GM04503 (cell line): ENCODE measurements at places on chromosomes 5 and 9.

- no peak for DNase-seq
Observed at GRCh38 chr5:10489810-10490426, 48.2 kb downstream of the ROPN1L start.

DNA sequence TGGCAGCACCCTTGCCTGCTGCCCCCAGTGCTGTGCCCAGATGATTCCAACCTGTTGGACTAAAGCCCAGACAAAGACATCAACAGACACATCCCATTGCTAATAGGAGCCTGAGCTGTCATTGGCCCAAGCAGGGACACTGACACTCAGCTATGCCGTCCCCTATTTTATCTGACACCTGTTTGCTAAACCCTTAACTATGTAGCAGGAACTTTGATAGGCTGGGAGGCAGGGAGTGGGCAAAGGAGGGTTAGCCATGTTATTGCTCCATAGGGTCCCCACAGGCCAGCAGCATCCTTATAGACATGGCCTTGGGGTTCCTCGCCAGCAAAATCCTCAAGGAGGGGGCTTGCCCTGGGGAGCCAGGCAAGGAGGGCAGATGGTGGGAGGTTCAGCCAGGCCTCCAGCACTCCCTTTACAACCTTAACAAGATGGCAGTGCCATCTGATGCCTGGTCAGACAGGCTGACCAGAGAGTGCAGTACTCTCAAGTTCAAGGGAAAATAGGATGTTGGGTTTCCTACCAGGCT lies 50.4 kb upstream of the CDKN2AIPNL start:
- DNase-seq = no peak

DNA sequence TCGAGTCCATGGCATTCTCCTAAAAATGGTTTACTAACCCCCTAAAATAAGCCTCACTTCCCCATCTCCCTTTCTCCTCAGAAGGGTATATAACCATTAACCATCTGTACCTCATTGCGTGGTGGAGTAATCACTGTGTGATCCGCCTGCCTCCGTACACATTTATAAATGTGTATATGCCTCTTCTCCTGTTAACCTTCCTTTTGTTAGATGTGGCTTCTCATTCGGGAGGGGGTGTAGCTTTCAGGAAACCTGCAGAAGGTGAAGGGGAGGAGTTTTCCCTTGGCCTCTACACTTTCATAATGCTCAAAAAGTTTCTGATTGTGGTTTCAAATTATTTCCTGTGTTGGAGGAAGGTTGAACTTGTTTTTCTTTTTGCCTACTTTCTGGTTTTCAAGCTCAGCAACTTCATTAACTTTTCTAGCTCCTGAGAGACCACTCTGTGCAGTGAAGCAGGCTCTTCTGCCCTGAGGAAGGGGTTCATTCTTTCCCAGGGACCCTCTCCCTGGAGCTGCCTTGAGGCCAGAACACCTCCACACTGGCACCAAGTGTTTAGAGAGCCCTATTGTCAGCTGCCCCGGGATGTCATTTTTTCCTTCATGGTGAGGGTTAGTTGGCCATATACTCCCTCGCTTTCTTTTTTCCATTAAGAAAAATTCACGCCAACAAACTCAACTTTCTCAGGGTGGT lies 46.9 kb downstream of the RASGRF2 start:
- DNase-seq = no peak

GRCh38 chr5:175822225-175822624 lies 49.2 kb upstream of the CPLX2 start:
- no peak for DNase-seq

DNA sequence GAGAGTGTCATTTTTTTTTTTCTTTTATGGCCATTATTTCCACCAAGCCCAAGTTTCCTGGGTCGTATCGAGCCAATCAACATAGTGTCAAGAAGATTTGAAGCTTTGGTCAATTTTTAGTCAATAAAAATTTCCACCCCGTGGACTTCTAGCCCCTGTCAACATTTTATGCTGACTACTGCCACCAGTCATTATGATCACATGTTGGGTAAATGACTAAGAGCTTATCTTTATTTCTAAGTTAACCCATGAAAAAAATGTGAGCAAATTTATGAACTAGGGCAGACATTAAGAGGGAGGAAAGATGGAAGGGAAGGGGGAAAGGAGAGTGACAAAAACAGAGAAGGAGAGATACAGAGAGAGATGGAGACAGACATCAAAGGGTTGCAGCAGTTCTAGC lies 143.5 kb upstream of the ALDH1B1 start:
- DNase-seq = no peak

DNA sequence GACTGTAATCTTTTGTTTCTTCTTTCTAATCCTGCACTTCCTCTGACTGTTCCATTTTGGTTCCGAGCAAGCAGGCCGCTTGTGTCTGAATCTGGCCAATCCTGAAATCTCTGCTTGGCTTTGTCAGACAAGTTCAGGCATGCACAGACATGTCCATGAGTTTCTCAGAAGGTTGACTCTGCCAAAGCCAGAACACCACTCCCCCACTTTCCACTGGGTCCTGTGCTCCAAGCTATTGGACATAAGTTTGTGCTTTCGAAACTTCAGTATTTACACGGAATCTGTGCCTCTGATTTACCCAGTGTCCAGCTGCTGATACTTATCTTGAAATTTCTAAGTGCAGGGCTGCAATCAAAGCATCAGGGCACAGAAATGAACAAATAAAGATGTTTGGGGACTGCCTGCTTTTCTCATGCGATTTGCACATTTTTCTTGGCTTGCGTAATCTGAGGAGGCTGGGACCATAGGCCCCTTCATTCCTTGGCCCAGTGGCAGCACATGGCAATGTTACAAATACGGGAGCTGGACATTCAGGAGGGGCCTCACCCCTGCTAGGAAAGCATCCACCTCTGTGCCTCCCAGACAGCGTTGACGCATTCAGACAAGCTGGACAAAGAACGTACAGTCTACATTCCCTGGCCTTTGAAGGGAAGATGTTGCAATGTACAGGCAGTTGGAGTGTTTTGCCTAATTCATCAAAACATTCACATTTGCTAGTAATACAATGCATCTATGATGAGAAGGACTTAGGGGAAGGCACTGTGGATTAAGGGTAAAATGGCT lies 209.2 kb upstream of the PAPPA start:
- DNase-seq = peak; percentile 100

DNA sequence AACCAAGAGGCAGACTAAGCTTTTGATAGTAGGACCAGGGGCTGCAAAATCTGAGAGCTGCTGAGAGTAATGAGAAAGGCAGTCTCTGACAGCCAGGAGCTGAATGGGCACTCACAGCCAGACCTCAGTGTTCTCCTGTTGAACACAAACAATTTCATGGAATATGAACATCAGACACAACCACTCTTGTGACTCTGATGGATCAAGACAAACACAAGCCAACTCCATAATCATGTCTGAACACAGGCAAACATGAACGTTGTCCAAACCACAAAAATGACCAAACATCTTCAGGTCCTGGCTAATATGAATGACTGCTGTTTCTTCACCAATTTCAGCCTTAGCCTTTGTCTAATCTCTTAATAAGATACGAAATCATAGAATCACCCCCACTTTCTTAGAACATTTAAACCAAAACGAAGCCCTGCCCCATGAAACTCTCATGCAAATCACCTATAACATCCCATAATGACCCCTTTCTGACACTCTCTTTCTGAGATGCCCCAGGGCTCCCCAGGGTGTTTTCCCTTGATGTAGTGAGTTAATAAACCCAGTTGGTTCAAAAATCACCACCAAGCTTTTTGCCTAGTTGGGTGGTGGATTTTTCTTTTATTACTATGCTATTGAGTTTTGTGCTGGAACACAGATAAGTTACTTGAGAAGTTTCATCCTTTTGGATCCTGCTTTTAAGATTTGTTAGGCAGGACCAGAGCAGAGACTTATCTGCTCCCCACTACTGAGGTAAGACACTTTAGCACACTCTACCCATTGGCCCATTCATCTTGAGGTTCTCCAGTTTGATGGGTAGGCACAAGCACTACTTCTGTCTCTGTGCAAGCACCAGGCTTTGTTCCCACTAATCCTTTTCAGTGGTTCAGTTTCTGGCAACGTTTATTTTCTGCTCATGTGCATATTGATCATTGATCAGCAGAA lies 5.9 kb upstream of the ERAP2 start:
- no peak for DNase-seq

DNA sequence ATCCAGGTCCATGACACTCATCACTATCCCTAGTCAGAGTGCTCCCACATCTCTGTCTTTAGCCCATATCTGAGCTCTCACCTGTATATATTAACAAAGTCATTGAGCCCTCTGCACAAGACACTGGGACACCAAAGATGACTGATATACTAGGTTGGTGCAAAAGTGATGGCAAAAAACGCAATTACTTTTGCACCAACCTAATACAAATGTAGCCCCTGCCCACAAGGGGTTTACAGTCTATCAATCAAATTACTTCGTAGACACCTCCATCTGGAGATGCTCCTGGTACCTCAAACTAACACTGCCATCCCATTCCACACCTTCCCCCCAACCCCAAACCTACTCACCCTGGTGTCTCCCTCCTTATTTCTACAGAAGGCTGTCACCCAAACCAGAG lies 194.1 kb downstream of the MCTP1 start:
- DNase-seq = no peak

DNA sequence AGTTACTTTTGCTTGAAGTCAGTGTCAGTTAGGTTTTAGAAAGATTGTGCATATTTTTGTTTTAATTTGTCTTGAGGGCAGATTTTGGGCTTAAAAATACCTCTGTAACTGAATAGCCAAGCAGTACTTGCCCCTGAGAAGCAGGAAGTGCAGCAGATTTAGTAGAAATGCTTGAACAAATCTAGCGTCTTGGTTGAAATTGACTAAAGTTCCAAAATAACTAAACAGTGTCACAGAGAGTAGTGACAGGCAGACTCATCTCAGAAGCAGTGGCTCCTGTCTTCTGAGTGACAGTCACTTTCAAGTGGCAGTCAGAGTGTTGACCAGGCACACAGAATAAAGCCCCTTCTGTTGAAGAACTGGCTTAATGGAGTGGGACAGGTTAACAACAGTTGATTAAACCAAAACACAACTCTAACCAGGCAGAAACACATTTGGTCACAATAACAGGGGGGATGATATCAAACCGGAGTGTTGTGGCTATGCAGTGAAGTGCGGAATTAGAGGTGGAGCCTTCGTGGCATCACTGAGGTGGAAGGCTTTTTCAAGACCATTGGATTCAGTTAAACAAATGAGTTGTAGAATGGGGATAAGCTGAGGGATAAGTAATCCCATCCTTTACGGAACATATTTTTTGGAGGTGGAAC lies 29.1 kb downstream of the TRIO start:
- no peak for DNase-seq

- DNase-seq = no peak
Observed at GRCh38 chr9:37033141-37033540, 927 bp downstream of the PAX5 start.

DNA sequence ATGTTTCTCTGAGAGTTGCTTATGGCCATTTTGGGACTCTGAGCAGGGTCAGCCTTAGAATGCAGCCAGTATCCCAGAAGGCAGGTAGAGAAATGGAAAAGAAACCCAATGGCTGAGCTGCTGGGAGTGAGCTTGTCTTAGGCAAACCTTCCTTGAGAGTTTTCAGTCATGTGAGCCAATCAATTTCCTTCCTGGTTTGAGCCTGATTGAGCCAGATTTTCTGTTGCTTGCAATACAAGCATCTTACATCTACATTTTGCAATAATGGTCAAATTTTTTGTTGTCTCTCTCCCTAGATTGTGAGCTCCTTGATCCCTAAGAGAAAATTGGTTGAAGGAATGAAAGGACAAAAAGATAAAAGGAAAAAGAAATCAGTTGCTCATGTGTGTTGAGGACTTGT lies 155.3 kb downstream of the SNX18 start:
- no peak for DNase-seq

DNA sequence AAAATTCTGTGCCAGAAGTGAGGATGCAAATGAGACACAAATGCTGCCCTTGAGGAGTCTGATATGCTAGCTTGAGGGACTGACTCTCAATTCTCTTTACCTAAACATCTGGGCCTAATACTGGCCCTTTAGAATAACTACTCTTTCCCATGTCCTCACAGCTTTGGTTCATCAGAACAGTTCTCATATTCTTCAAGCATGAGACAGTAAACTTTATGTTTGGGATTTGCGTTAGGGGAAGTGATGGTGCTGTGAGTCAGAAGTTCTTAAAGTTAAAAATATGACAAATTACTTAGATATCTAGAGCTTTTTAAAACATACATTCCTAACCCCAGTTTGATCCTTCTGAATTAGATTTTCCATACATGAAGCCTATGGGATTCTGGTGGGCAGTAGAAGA lies 665.0 kb upstream of the RGMB start:
- DNase-seq = peak; percentile 75

GRCh38 chr9:35844628-35845270 lies 15.7 kb downstream of the TMEM8B start:
- peak; percentile 64 for DNase-seq

- no peak for DNase-seq
Observed at GRCh38 chr9:2745560-2746380, 28.5 kb downstream of the KCNV2 start.

DNA sequence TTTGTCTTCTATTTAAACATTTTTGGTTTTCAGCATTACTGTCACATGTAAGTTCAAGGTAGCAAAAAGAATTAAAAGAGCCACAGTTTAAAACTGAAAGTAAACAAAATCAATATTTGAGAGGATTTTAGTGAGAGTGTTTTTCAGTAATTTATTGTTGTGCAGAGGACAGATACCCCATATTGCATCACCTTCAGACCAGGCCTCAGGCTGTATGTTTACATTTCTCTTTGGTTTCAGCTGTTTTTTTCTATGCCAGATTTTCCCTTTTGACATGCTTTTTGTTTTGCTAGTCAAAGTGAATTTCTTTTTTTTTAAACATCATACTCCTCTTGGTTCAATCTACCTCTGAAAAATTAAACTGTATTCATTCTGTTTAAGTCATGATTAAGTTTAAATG lies 47.2 kb downstream of the MAST4 start:
- DNase-seq = no peak
